Osteoblast (primary cell): ENCODE measurements at places on chromosomes 5 and 9.

DNA sequence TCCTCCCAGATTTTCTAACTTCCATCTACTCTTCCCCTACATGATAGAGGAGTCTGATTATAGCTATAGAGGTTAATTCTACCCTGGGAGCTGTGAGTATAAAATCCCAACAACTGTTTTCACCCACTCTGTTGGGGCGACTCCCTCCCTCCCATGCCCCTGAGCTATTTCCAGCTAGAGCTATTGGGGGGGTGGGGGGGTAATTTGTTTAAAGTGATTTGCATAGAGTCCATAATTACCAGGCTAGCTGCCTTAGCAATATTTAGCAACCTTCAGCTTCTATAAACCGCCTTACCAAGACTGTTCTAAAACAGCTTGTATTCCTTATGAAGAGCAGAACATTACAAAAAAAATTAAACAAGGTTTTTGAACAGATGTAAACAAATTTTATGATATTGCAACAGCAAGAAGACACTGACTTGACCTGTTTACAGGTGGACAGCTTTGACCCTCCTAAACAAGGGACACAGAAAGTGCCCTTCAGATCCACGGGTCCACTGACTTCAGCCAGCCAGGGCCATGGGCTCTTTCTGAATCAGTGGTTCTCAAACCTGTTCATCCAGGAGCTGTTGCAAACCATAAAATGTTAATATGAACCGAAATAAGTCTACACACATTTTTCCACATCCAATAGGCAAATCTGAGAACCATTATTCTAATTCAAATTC is 98.2 kb downstream of the OTULIN start:
- H3K27me3 ChIP-seq = no peaks in the 10 kb centered on the region
- no peak overlapping the region for H3K27ac ChIP-seq
- peaks cover 55% of the 10 kb centered on the region for H3K36me3 ChIP-seq
- H3K4me3 ChIP-seq = no peak overlapping the region
- DNase-seq = no peak
- H3K4me1 ChIP-seq = no peaks in the 10 kb centered on the region

DNA sequence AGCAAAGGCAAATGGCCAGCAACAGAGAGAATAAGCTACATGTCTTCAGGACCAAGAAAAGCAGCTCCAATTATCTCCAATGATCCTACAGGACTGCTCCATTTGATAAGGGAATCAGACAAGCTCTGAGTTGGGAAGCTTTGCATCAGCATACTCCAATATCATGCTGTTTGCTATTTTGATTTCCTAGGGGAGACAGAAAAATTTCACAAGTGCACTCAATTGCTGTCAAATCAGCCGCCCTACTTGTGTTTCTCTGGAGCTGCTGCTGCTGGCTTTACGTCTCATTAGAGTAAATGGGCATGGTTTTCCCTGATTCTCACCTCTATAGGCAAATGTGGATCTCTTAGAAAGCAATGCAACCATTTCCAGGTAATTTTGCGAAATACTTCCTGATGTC is 201.7 kb downstream of the PRELID2 start:
- H3K4me1 ChIP-seq = peaks cover 2% of the 10 kb centered on the region
- no peaks in the 10 kb centered on the region for H3K36me3 ChIP-seq
- no peaks in the 10 kb centered on the region for H3K27me3 ChIP-seq
- no peak overlapping the region for H3K27ac ChIP-seq
- no peak for DNase-seq

- no peak overlapping the region for H3K4me3 ChIP-seq
- no peaks in the 10 kb centered on the region for H3K36me3 ChIP-seq
- no peaks in the 10 kb centered on the region for H3K27me3 ChIP-seq
- H3K27ac ChIP-seq = no peak overlapping the region
- no peak for DNase-seq
These were observed 163.2 kb upstream of the TRPC7 start for GRCh38 chr5:136528481-136529030.

GRCh38 chr5:17852740-17853139 is 218.5 kb downstream of the TAF11L14 start:
- H3K4me3 ChIP-seq = no peak overlapping the region
- no peaks in the 10 kb centered on the region for H3K27me3 ChIP-seq
- no peaks in the 10 kb centered on the region for H3K4me1 ChIP-seq
- H3K36me3 ChIP-seq = no peaks in the 10 kb centered on the region
- DNase-seq = no peak
- no peak overlapping the region for H3K27ac ChIP-seq

GRCh38 chr5:154595662-154596061 is 117.6 kb upstream of the HAND1 start:
- DNase-seq = no peak
- H3K27me3 ChIP-seq = peaks cover 2% of the 10 kb centered on the region
- H3K27ac ChIP-seq = no peak overlapping the region
- H3K4me3 ChIP-seq = no peak overlapping the region

DNA sequence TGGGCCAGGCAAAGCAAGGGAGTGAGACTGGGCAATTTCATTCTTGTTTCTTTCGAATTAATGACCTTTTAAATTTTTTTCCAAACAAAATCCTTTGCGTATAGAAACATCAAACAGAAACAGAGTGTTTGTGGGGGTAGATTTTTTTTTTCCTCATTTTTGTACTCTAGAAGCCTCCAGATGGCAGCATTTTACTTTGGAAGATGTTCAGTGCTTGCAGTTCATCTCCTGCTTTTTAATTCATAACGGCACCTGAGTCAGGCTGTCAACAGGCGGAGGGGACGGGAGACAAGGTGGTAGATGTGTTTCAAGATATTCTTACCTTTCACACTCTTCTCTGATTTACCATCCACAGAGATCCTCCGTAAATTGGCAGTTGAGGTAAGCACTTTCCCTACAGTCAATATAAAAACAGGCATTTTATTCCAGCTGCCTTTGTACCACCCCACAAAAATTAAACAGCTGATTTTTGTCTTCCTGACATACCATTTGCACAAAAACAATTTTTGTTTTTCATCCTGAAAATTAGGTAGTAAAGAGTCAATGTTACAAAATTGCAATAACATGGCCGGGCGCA is 99.5 kb upstream of the FBXL17 start:
- H3K4me3 ChIP-seq = no peak overlapping the region
- no peak overlapping the region for H3K27ac ChIP-seq
- H3K27me3 ChIP-seq = peaks cover 3% of the 10 kb centered on the region
- peak; percentile 9 for DNase-seq
- no peaks in the 10 kb centered on the region for H3K4me1 ChIP-seq

- no peaks in the 10 kb centered on the region for H3K36me3 ChIP-seq
- H3K27me3 ChIP-seq = no peaks in the 10 kb centered on the region
- H3K4me1 ChIP-seq = no peaks in the 10 kb centered on the region
These were observed 579.3 kb downstream of the TLR4 start for GRCh38 chr9:118283488-118283887.

GRCh38 chr9:72362118-72362531 is 2.9 kb downstream of the ZFAND5 start:
- peaks cover 41% of the 10 kb centered on the region for H3K4me1 ChIP-seq
- peak overlapping the region; percentile 100 for H3K27ac ChIP-seq
- H3K36me3 ChIP-seq = peaks cover 51% of the 10 kb centered on the region
- no peak for DNase-seq
- H3K4me3 ChIP-seq = peak overlapping the region; percentile 89

- no peaks in the 10 kb centered on the region for H3K36me3 ChIP-seq
- DNase-seq = no peak
- H3K27me3 ChIP-seq = no peaks in the 10 kb centered on the region
- H3K27ac ChIP-seq = no peak overlapping the region
These were observed 711.3 kb upstream of the COX7C start for GRCh38 chr5:85906460-85906859.

DNA sequence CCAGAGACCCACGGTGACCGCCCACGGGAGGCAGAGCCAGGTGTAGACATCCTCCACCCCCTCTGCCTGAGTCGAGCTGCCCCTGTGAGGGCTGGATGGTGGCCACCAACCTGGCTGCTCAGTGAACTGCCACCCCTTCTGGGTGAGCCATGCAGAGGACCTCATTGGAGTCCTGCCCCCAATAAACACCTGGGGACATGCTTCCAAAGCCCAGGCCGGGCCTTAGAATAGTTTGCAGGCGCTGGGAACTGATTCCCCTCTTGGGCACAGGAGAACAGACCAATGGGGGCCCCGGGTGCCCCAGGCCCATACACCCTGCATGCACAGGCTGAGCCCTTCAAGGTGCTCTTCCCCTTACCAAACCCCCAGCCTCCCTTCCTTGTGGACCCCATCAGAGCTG is 38.1 kb upstream of the GFPT2 start:
- H3K36me3 ChIP-seq = no peaks in the 10 kb centered on the region
- no peak overlapping the region for H3K27ac ChIP-seq
- no peak overlapping the region for H3K4me3 ChIP-seq
- H3K27me3 ChIP-seq = no peaks in the 10 kb centered on the region

DNA sequence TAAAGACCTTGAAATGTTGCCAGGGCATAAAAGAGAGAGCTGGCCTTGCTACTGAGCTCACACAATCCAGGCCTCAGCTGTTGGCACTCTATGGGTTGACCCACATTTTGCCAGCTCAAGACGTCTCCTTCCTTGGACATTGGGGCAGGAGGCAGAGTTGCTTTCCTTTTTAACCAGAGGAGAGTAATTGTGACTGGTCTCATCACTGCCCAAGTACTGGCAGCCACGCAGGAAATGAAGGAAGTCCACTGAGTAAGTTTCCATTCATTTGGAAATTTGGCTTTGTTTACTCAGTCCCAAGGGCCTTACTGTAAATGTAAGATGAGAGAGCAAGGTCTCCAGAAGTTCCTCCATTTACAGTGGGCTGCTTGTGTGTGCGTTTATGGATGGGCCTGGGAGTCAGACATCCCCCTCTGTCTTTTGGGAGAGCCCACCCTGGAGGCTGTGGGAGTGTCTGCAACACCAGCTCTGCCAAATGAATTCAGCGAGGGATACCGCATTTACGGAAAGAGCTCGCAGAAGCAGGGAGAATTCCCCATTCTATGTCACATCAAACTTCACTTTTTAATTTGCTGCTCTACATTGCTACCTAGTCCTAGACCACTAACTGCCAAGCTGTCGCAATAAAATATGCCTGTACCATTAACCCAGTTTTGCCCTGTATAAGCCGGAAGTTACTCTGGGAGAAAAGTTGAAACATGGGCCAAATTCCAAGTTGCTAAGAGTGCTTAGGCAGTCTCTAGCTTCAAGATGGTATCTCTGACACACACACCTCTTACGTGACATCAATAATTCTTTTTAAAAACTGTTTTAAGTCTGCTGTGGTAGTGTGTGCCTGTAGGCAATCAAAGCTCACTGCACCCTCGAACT is 24.5 kb upstream of the PDZD2 start:
- peaks cover 5% of the 10 kb centered on the region for H3K4me1 ChIP-seq
- H3K4me3 ChIP-seq = peak overlapping the region; percentile 16
- H3K27ac ChIP-seq = no peak overlapping the region
- H3K36me3 ChIP-seq = no peaks in the 10 kb centered on the region

DNA sequence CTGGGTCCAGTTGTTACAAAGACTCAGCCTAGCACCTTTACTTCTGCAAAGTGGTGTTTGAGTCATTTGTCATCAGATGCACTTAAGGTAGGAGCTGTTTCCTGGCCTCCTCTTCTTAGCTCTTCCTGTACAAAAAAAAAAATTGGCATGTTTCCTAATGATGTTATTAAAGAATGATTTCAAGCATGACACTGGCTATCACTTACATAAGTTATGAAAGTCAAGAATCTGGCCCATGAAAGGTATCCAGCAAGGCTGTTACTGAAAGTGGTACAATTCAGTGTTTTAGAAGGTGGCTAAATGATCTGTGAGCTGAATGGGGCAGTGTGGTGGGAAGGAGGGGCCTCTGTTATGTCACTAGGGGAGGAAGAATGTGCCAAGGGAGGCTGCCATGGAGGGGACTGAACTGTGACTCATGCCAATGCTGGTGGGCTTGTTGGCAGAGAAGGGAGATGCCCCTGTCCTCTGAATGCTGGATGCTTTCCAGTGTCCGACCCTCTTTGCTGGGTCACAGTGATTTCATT is 175.1 kb upstream of the MAP1B start:
- no peak for DNase-seq
- H3K4me3 ChIP-seq = no peak overlapping the region
- H3K27me3 ChIP-seq = peaks cover 7% of the 10 kb centered on the region
- peak overlapping the region; percentile 59 for H3K27ac ChIP-seq

- H3K4me3 ChIP-seq = peak overlapping the region; percentile 62
- peak; percentile 99 for DNase-seq
- peaks cover 37% of the 10 kb centered on the region for H3K27me3 ChIP-seq
These were observed 21.5 kb downstream of the TPPP start for GRCh38 chr5:671459-672328.

GRCh38 chr9:90024823-90025222 is 420.0 kb downstream of the GADD45G start:
- no peak overlapping the region for H3K4me3 ChIP-seq
- H3K36me3 ChIP-seq = no peaks in the 10 kb centered on the region
- H3K4me1 ChIP-seq = no peaks in the 10 kb centered on the region
- H3K27ac ChIP-seq = no peak overlapping the region
- no peaks in the 10 kb centered on the region for H3K27me3 ChIP-seq

DNA sequence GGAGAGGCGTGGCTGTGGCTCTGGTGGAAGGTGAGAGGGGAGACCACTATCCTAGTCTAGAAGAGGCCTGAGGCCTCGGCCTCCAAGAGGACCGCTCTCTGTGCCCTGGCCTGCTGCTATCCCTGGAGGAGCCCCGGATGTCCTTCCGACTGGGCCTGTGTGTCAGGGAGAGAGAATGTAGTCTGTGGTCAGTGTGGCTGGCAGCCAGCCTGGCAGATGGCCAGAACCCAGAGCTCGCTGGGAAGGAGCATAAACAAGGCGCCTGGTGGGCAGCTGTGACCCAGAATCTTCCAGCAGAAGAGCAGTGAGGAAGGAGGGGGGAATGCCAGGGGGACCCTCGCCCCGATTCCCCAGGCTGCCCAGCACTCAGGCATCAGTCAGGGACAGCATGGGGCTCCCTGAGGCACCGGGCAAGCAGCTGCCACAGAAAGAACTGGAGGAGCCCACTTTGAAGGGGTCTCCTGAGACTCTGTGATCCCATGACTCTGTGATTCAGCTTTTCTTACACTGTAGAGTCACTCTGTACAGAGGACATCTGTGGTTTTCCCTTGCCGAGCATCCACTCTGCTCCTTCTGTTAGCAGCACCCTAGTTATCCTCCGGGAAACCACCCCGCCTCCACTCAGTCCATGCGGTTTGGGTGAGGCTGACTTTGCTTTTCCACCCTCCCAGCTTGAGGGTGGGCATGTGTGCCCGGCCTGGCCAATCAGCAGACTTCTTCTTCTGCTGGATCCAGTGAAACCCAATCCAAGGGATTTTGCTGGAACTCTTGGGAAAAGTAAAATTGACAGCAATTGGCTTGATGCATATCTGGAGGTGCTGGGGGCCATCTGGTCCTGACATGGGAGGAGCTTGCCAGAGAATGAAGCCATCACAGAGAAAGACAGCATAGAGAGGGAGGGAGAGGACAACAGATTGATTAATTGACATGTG is 46.2 kb upstream of the PWWP2A start:
- peaks cover 59% of the 10 kb centered on the region for H3K4me1 ChIP-seq
- peak overlapping the region; percentile 96 for H3K27ac ChIP-seq
- DNase-seq = peak; percentile 95
- no peaks in the 10 kb centered on the region for H3K27me3 ChIP-seq
- H3K4me3 ChIP-seq = peak overlapping the region; percentile 48

DNA sequence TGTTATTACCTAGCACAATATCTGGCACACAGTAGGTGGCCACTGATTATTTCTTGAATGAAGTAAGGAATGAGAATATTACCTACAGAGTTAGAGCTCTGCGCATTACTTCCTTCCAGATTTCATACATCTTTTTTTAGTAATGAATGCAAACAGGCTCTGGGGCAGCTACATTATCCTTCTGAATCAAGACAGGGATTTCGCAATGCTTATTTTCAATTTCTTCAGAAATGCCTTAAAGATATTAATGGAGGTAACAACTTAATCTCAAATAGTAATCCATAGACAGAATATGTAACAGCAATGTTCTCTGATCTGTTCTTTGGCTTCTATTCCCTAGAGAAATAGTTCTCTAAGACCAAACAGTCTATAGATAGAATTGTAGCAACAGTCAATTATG is 32.6 kb downstream of the CDKN2A start:
- H3K27me3 ChIP-seq = peaks cover 12% of the 10 kb centered on the region
- no peak overlapping the region for H3K27ac ChIP-seq
- H3K36me3 ChIP-seq = no peaks in the 10 kb centered on the region
- DNase-seq = peak; percentile 65
- no peak overlapping the region for H3K4me3 ChIP-seq
